B cell (primary cell): ENCODE measurements at places on chromosomes 5 and 9. TPM values are rescaled to one million over a fixed set of nuclear protein-coding genes. Genes with fewer than 3 reads are reported as not detected.

TMEM252 gene
- total RNA-seq, result not detected in 2 replicates

TMC1 gene
- total RNA-seq, result not detected in 2 replicates

ACSL6 gene
- total RNA-seq, result 0.62 TPM in 1 of 2 replicates, not detected in the other

ASPN gene
- not detected in 2 replicates for total RNA-seq

LCN9 gene
- not detected in 2 replicates for total RNA-seq

PCDHB8 gene
- not detected in 2 replicates for total RNA-seq

DNA sequence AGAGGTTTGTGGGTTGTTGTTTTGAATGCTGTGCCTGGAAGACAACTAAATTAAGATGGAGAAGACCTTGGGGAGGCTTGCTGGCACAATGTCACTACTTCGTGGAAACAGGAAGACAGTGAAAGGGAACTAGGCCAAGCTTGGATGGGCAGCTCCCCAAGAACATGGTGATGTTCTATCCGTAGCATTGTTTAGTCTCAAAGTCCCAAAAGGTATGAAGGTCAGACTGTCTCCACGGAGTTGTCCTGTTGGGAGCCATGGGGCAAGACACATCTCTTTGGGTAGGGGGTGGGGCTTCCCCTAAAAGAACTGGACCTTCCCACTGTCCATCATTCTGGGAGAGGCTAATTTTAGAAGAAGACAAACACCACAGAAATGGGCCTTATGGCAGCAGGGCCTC is 140.5 kb downstream of the ENTREP1 start:
- no peaks in the 10 kb centered on the region for H3K36me3 ChIP-seq
- no peaks in the 10 kb centered on the region for H3K27me3 ChIP-seq
- no peak overlapping the region for H3K4me3 ChIP-seq
- DNase-seq, result no peak
- H3K4me1 ChIP-seq, result no peaks in the 10 kb centered on the region
- H3K27ac ChIP-seq, result no peak overlapping the region

DNA sequence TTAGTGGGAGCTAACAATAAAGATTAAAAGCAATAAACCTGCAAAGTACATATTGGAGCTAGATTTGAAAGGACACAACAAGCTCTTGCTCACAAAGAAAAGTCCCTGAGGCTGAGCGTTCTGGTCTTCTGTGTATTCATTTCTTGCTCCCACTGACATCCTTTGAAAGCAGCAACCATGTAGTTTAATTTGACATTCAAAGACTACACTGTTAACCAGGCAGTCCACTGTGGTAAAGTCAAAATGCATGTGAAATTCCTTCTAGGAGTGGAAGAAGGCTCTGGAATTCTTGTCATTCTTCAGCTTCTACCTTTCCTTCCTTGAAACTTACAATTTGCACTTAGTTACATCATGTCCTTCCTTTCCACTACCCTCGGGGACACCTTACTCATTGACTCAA is 480.7 kb downstream of the CSNK1G3 start:
- no peaks in the 10 kb centered on the region for H3K4me1 ChIP-seq
- H3K36me3 ChIP-seq, result no peaks in the 10 kb centered on the region
- no peaks in the 10 kb centered on the region for H3K27me3 ChIP-seq
- no peak for DNase-seq
- H3K27ac ChIP-seq, result no peak overlapping the region

DNA sequence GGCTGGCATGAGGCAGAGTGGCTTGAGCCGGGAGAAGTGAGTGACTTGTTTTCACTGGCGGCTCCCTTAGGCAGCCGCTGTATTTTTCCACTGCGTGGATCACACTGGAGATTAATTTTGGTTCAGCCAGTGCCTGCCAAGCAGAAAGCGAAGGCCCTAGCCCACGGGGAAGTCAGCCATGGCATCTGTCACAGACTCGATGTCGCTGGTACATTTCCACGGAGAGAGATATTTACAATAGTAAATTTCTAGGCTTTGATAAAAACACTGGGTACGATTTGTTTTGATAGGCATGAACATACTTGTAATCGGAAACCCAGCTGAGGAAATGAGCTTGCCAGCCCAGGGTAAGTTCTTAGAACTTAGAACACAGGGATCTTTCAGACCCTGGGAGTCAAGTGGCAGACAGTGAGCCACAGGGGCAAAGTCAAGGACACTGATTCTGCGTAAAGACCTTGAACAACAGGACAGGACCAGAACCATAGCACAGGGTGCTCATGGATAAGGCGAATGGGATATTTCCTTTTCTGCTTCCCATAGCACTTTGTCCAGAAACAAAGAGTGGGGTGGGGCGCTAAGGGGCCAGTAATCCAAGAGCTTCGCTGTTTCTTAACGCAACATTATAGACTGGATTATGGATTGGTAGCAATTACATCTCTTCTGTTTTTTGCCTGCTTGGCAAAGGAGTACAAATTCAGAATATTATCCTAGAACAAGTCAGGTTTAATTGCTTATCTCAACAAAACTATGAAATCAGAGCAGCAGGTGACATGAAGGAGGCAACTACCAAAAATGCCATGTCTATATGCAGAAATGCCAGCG is 4.5 kb downstream of the DUSP1 start:
- H3K36me3 ChIP-seq, result peaks cover 28% of the 10 kb centered on the region
- no peaks in the 10 kb centered on the region for H3K27me3 ChIP-seq
- H3K4me1 ChIP-seq, result peaks cover 33% of the 10 kb centered on the region

DNA sequence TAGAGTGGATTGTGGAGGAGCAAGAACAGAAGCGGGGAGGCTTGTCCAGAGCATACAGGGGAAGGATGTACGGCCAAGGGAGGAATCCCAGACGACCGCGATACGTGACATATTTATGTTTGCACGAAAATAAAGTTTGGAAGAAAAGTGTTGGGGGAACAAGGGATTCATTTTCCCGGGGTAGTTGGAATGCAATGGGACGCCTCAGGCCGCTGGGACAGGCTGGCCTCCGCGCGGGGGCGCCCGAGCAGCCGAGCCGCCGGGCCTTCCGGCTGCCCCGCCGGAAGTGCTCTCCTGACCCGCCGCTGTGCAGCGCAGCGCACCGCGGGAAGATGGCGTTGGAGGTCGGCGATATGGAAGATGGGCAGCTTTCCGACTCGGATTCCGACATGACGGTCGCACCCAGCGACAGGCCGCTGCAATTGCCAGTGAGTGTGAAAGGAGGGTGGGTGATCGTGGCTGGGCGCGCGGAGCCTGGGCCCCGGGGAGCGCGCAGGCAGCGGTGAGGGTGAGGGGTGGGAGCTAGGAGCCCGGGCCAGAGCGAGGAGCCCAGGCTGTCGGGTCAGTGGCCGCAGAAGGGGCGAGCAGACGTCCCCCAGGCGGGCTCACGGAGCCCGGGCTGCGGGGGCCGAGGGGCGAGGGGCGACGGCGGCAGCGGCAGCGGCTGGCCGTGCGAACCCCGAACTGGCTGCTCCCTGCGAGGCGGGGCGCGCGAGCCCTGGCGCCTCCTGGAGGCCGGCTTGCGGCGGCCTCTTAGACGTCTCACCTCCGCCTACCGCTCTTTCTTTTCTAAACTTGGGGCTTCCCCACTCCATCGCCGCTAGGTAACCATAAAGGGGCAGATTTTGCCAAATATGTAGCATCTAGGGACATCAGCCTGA is at the start of gene PHAX:
PHAX (plus strand) TSS at position 317 of the 881 bp plus-strand sequence; CDS start at position 333, 16 bp downstream.
- peak within 1 kb of the TSS; percentile 71 for H3K27ac ChIP-seq
- peaks cover 16% of the 10 kb centered on the region for H3K4me1 ChIP-seq
- peak; percentile 86 for DNase-seq
- H3K27me3 ChIP-seq, result no peaks in the 10 kb centered on the region
- H3K36me3 ChIP-seq, result peaks cover 4% of the 10 kb centered on the region
- peak within 1 kb of the TSS; percentile 86 for H3K4me3 ChIP-seq

DNA sequence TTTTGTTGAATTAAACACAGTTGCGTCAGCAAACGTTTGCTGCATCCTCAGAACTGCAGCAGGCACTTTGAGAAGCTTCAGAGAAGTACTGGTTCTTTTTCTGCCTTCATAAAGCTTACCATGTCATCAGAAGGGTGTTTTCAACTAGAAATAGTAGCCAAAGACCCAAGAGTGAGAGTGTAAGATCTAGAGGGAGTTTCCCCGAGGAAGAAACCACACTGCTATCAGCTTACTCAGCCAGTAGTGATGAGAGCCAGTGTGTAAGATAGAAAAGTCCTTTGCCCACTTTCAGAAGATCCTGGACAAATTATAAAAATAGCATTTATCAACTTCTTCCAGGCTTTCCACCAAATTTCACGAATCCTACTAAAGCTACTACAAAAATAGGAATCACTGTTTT is 154.5 kb downstream of the PAPPA start:
- no peaks in the 10 kb centered on the region for H3K4me1 ChIP-seq
- no peak overlapping the region for H3K4me3 ChIP-seq
- H3K36me3 ChIP-seq, result no peaks in the 10 kb centered on the region
- no peak overlapping the region for H3K27ac ChIP-seq
- H3K27me3 ChIP-seq, result no peaks in the 10 kb centered on the region

DNA sequence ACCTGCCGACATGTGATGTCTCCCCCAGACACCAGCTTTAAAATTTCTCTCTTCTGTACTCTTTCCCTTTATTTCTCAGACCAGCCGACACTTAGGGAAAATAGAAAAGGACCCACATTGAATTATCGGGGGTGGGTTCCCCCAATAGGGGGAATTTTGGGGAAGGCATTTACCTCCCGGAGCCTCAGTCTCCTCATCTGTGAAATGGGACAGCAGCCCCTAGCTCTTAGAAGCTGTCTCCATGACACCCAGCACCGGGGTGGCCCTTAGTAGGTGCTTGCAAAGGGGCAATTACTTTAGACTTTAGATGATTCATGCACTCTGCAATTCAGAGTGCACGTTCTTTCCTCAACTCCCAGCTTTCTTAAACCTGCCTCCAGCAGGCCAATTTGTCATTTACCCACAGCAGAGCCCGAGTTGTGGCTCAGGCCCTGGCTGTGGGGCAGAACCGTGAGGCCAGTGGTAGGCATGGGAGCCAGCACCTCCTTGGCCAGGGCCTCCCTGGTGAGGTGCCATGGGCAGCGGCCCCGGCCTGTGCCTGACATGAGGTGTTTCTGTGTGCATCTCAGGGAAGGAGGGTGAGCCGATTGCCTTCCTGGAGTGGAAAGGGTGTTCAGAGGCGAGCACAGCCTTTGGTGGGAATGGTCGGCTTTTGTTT is 51.7 kb downstream of the SH3PXD2B start:
- no peaks in the 10 kb centered on the region for H3K4me1 ChIP-seq
- no peaks in the 10 kb centered on the region for H3K36me3 ChIP-seq
- no peak overlapping the region for H3K27ac ChIP-seq
- no peak overlapping the region for H3K4me3 ChIP-seq

DNA sequence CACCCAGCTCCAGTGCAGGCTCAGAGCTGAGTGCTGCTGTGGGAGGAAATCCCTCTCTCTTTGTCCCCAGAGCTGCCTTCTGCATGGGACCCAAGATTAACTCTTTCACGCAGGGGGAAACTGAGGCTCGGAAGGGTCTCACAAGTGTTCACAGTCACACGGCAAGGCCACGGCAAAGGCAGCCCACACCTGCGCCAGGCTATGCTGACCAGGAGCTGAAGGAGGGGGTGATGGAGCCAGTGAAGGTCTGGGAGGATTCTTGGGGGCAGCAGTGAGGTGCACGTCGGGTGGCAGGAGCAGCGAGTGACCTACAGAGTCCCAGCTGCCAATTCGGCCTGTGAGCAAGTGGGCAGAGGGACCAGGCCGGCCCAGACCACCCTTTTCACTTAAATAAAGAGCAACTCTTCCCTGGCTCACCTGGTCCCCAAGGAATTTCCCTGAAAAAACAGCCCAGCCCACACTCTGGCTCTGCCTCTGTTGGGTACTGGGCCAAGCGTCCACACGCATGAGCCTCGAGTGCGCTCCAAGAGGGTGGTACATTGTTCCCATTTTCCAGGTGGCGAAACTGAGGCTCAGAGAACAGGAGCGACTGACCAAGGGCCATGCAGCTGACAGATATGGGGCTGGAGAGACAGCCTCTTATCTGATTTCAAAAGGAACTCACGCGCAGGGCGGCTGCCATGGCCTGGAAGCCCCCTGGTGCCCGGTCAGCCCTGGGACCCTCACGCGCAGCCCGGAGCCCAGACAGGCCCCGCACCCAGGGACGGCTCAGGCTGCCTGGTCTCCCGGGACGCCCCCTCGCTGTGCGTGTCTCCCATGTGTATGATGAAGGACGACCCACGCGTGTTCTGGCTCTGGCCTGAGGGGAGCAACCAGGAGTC is 28.2 kb downstream of the SARDH start:
- no peak overlapping the region for H3K4me3 ChIP-seq
- H3K27ac ChIP-seq, result no peak overlapping the region
- no peak for DNase-seq

- no peak overlapping the region for H3K27ac ChIP-seq
- no peaks in the 10 kb centered on the region for H3K4me1 ChIP-seq
- H3K27me3 ChIP-seq, result no peaks in the 10 kb centered on the region
- H3K36me3 ChIP-seq, result no peaks in the 10 kb centered on the region
- DNase-seq, result no peak
- no peak overlapping the region for H3K4me3 ChIP-seq
These were observed 329.1 kb upstream of the SLC24A2 start for GRCh38 chr9:20117986-20118385.

- no peaks in the 10 kb centered on the region for H3K4me1 ChIP-seq
- DNase-seq, result no peak
- H3K27me3 ChIP-seq, result no peaks in the 10 kb centered on the region
- no peak overlapping the region for H3K4me3 ChIP-seq
These were observed 34.7 kb upstream of the SHISAL2B start for GRCh38 chr5:64655596-64655995.

DNA sequence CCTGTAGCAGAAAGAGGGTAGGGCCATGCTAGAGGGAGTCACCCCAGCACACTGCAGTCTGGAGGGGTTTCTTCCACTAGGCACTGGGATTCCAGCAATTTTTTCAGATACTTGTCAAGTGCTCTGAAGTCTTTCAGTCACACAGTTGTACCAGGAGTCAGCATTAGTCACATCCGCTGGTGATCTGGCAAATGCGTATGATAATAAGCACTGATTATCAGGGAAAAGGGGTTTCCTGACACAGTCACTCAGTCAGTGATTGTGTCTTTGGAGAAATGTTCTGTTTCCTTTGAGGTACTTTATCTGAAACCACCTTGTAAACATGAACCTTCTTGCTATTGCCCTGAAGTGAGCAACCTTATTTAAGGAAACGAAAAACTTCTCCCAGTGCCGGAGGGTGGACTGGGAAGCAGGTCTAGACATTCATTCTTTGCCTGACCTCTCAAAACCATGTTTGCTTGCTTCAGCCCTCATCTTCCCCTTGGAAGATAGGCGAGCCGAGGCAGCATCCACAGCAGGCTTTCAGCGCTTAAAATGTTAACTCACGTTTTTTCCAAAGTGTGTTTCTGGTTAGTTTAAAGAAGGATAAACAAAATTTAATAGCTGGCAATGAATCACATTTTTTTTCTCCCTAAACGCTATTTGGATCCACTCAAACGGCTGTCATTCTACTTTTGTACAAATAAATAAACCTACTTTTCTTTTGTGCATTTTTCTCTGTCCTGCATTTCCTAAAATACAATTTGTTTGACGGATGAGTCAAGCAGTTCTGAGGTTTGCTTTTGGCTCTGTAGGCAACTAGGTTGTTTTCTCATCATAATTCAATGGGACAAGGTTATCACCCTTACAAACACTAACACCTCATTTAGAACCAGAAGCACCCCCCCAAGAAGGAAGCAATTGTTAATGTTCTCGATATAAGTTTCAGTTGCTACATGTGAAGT is 77.7 kb downstream of the FOXD1 start:
- no peak overlapping the region for H3K27ac ChIP-seq
- no peak for DNase-seq
- no peaks in the 10 kb centered on the region for H3K4me1 ChIP-seq
- no peaks in the 10 kb centered on the region for H3K27me3 ChIP-seq
- H3K36me3 ChIP-seq, result no peaks in the 10 kb centered on the region
- H3K4me3 ChIP-seq, result no peak overlapping the region

GRCh38 chr9:15999422-16000339 is 446.8 kb downstream of the CCDC171 start:
- no peaks in the 10 kb centered on the region for H3K36me3 ChIP-seq
- no peaks in the 10 kb centered on the region for H3K27me3 ChIP-seq
- H3K4me1 ChIP-seq, result no peaks in the 10 kb centered on the region
- H3K4me3 ChIP-seq, result no peak overlapping the region
- H3K27ac ChIP-seq, result no peak overlapping the region
